ENCODE measurements at places on chromosomes 12 and 14.

GRCh38 chr14:104175811-104176210 is 37.4 kb downstream of the KIF26A start:
- DNase-seq: no peak

DNA sequence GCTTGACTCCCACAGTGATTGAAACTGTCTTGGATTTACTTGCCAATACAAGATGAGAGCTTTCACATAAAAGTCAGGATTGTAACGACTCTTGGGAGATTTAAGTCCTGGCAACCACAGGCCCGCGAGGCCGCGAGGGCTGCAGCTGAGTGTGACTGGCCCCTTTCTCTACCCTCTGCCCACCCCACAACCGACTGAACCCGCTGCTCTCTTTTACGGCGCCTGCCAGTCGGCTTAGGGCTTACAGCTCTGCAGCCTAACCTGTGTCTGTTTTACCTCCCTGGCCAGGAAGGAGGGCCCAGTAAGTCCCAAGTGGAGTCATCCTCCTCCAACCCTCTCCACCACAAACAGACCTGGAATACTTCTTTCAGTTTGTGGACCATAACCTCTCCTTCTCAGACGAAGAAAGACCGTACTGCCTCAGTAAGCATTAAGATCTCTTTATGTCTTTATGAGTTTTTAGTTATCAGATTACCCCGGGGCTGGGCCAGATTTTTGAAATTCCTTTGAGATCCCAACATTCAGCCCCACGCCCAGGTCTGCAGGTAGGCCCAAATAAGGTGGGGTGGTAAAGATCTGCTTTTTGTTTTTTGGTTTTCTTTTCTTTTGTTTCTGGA is 12.6 kb upstream of the TIGAR start:
- DNase-seq: no peak

- DNase-seq: no peak
Measured at GRCh38 chr14:68681256-68682011, 111.4 kb downstream of the ZFP36L1 start.

- DNase-seq: no peak
Measured at GRCh38 chr14:90293766-90294730, 37.7 kb downstream of the NRDE2 start.

DNA sequence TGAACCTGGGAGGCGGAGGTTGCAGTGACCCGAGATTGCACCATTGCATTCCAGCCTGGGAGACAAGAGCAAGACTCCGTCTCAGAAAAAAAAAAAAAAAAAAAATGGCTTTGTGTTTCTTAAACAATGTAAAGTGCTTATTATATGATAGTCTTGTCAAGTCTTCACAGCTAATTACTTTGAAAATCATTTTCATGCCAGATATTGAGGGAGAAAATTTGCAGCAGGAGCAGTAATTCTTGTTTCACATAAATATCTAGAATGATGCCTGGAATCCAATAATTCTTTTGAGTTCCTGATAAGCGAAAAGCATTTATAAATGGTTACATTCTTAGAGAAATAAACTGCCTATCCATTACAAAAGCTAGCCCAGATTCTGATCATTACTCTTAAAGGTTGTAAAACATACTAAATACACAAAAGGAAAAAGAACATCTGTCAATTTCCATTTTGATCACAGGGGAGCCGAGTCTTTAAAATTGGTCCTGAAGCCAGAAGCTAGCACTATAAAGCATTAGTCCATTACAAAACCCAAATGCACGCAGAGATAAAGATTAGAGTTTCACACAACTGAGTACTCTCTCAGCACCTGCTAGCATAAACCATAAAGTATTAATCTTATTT is 50.3 kb downstream of the IFT81 start:
- no peak for DNase-seq

GRCh38 chr12:63098851-63099250 is 52.1 kb downstream of the AVPR1A start:
- DNase-seq: no peak

GRCh38 chr12:132517013-132517739 is 27.2 kb downstream of the FBRSL1 start:
- DNase-seq: no peak

- DNase-seq: no peak
Measured at GRCh38 chr14:77406086-77406485, 17.2 kb downstream of the NOXRED1 start.

GRCh38 chr12:19236656-19237055 is 107.1 kb downstream of the PLEKHA5 start:
- DNase-seq: peak; percentile 83

DNA sequence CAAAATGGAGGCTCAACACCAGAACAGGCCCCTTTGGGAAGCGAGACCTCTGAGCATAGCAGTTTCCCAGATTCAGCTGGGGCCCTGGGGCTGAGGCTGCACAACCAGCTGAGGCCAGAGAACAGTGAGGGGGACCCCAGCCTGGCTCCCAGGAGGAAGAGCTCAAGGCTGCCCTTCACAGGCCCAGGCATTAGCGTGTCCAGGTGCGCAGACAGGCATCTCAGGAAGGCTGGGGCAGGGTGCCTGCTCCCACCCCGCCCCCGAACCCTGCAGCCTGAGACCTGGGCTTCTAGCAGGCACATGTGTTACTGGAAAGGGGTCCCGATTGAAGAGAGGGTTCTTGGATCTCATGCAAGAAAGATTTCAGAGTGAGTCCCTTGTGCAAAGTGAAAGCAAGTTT is 27.2 kb downstream of the CALM1 start:
- no peak for DNase-seq

GRCh38 chr12:106161491-106161890 is 22.7 kb upstream of the NUAK1 start:
- no peak for DNase-seq
